ENCODE measurements at places on chromosomes 5 and 9. TPM values are rescaled to one million over a fixed set of nuclear protein-coding genes. Genes with fewer than 3 reads are reported as not detected.

- no peaks in the 10 kb centered on the region for H3K36me3 ChIP-seq
- H3K4me3 ChIP-seq: no peak overlapping the region
- H3K27ac ChIP-seq: no peak overlapping the region
- H3K4me1 ChIP-seq: no peaks in the 10 kb centered on the region
These were observed 2.3 kb upstream of the CYFIP2 start for GRCh38 chr5:157263496-157264090.

GRCh38 chr5:158531860-158532259 lies 567.9 kb downstream of the EBF1 start:
- no peaks in the 10 kb centered on the region for H3K36me3 ChIP-seq
- no peak for DNase-seq
- H3K27me3 ChIP-seq: no peaks in the 10 kb centered on the region
- H3K4me1 ChIP-seq: no peaks in the 10 kb centered on the region

- no peak overlapping the region for H3K27ac ChIP-seq
- H3K4me1 ChIP-seq: no peaks in the 10 kb centered on the region
- H3K36me3 ChIP-seq: no peaks in the 10 kb centered on the region
- no peaks in the 10 kb centered on the region for H3K27me3 ChIP-seq
- no peak overlapping the region for H3K4me3 ChIP-seq
These were observed 12.2 kb downstream of the EGFL7 start for GRCh38 chr9:136674786-136675349.

- no peak overlapping the region for H3K4me3 ChIP-seq
- no peaks in the 10 kb centered on the region for H3K27me3 ChIP-seq
These were observed 55.3 kb downstream of the ZNF366 start for GRCh38 chr5:72451741-72452505.

DNA sequence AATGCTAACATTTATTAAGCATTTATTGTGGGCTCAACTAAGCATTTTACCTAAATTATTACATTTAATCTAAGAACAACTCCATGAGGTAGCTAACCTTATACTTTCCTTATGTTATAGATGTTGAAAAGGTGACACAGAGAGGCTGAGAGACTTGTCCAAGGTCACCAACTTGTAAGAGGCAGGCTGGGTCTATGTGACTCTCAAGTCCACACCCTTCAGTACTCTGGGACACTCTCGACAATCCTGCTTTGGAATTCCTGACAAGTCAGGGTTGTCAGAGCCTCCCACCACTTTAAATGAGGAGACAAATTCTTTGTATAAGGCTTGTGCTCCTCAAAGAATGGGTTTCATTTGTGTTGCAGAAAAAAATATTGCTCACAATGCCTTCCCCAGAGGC lies 67.2 kb downstream of the NRG2 start:
- no peaks in the 10 kb centered on the region for H3K27me3 ChIP-seq
- no peak for DNase-seq
- H3K27ac ChIP-seq: no peak overlapping the region
- no peaks in the 10 kb centered on the region for H3K36me3 ChIP-seq
- H3K4me1 ChIP-seq: no peaks in the 10 kb centered on the region
- no peak overlapping the region for H3K4me3 ChIP-seq

GRCh38 chr5:134877159-134877558 lies 3.0 kb downstream of the TXNDC15 start:
- no peaks in the 10 kb centered on the region for H3K27me3 ChIP-seq
- no peak for DNase-seq
- H3K36me3 ChIP-seq: no peaks in the 10 kb centered on the region

DNA sequence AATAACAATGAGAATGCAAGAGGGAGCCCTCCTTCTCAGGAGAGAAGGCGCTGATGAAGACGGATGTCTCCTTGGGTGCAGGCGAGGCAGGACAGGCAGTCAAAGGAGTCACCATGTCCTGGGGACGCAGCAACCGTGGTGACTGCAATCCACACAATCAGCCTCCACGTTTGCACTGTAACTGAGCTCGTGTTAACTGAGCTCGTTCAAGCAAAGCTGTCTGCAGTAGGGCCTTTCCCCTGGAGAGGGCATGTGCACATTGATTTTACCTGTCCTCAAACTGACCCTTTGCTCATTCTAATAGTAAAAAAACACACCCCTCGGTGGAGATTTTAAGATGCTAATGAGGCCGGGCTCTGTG lies 2.8 kb downstream of the SARDH start:
- no peak for DNase-seq
- no peaks in the 10 kb centered on the region for H3K36me3 ChIP-seq
- H3K4me1 ChIP-seq: peaks cover 6% of the 10 kb centered on the region
- H3K4me3 ChIP-seq: no peak overlapping the region
- H3K27me3 ChIP-seq: no peaks in the 10 kb centered on the region
- no peak overlapping the region for H3K27ac ChIP-seq

GRCh38 chr9:3586066-3586465 lies 60.3 kb upstream of the RFX3 start:
- H3K27ac ChIP-seq: no peak overlapping the region
- H3K27me3 ChIP-seq: no peaks in the 10 kb centered on the region
- H3K4me3 ChIP-seq: no peak overlapping the region
- no peaks in the 10 kb centered on the region for H3K4me1 ChIP-seq
- DNase-seq: no peak
- no peaks in the 10 kb centered on the region for H3K36me3 ChIP-seq

DNA sequence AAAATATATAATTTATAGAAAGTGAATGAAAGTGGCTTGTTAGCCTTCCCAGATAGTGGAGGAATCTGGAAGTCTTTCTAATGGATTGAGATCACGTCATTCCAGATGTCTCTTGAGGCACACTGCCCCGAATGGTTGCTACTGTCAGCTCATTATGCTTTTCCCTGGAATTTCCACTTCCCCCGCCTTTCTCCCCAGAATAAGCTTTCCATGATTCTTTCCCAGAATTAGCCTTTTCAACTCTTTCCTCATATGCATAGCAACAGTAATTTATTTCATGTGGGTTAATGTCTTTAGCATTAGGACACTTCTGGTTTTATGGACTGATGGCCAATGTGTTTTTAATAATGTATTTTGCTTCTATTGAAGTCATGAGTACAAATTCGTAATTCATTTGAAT lies 81.5 kb downstream of the PALM2AKAP2 start:
- H3K27me3 ChIP-seq: no peaks in the 10 kb centered on the region
- H3K27ac ChIP-seq: no peak overlapping the region
- no peaks in the 10 kb centered on the region for H3K36me3 ChIP-seq
- no peak for DNase-seq
- peaks cover 6% of the 10 kb centered on the region for H3K4me1 ChIP-seq

DNA sequence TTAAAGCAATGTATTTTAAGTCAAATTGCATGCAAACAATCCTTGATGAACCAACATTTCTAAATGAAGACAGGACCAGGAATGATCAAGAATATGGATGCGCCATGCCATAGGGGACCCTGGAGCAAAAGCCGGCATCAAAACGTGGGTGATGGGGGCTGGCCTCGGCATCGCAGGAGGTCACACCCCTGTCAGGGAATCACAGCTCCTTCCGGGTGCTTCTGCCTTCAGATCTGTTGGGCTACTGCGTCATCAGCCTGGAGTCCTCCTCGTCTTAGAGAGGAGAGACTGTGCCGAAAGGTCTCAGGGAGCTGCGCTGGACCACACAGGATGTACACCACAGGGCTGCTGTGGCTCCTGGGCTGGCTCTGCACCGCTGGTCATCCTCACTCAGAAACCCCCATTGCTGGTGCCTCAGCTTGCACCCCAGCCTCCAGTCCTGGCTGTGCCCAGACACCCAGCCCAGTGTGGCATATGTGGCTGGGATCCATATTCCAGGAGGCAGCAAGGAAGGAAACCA lies 152.9 kb upstream of the PPP1R26 start:
- H3K36me3 ChIP-seq: no peaks in the 10 kb centered on the region
- H3K4me3 ChIP-seq: no peak overlapping the region
- no peak overlapping the region for H3K27ac ChIP-seq
- no peak for DNase-seq
- no peaks in the 10 kb centered on the region for H3K27me3 ChIP-seq

DNA sequence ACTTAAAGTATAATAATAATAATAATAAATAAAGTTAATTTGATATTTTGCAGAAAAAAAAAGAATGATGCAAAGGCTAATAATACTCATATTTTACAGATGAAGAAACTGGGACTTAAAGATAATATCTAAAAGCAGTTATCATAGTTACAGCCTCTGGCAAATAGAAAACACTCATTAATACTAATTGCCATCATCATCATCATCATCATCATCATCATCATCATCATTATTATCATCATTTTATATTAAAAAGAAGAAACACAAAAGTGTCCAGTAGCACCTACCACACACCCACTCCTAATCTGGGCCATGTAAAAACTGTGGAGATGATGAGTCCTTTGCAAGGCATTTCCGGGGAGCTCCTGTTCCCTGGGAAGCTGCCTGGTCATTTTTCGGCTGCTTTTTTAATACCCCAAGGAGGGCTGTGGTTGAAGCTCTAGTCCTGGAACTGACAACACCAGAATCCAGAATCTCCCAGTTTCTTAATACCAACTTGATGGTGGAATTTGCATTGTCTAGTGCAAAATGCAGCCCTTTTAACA lies 70.8 kb downstream of the HTR4 start:
- H3K27ac ChIP-seq: no peak overlapping the region
- H3K4me1 ChIP-seq: no peaks in the 10 kb centered on the region
- no peak for DNase-seq
- H3K27me3 ChIP-seq: no peaks in the 10 kb centered on the region
- no peaks in the 10 kb centered on the region for H3K36me3 ChIP-seq

- no peaks in the 10 kb centered on the region for H3K36me3 ChIP-seq
- H3K4me1 ChIP-seq: no peaks in the 10 kb centered on the region
- H3K27ac ChIP-seq: no peak overlapping the region
- H3K4me3 ChIP-seq: no peak overlapping the region
These were observed 101.7 kb upstream of the NTRK2 start for GRCh38 chr9:84567805-84568204.

GRCh38 chr9:35690614-35691333 lies 1.0 kb upstream of the TPM2 start:
- peak overlapping the region; percentile 93 for H3K27ac ChIP-seq
- H3K4me3 ChIP-seq: peak overlapping the region; percentile 66
- H3K36me3 ChIP-seq: no peaks in the 10 kb centered on the region

GRCh38 chr5:57176350-57176857 lies 2.5 kb downstream of the GPBP1 start:
- H3K27ac ChIP-seq: no peak overlapping the region
- H3K36me3 ChIP-seq: no peaks in the 10 kb centered on the region
- no peak for DNase-seq
- peaks cover 10% of the 10 kb centered on the region for H3K4me1 ChIP-seq

The TLR4 gene
- 6.3 TPM for total RNA-seq

The CFAP77 gene
- total RNA-seq: 0.47 TPM

The SLC25A2 gene
- total RNA-seq: 1.4 TPM

The SPRY4 gene
- total RNA-seq: 9.4 TPM

The CCL19 gene
- total RNA-seq: 14.9 TPM

The PKD2L2 gene
- 0.20 TPM for total RNA-seq

The OR1Q1 gene
- not detected for total RNA-seq

The IFNB1 gene
- not detected for total RNA-seq

The PCDHA1 gene
- not detected for total RNA-seq

Measured in ovary (tissue), 10 donors.